Right renal pelvis (tissue), 4 donors: ENCODE measurements at places on chromosomes 3 and 15.

DNA sequence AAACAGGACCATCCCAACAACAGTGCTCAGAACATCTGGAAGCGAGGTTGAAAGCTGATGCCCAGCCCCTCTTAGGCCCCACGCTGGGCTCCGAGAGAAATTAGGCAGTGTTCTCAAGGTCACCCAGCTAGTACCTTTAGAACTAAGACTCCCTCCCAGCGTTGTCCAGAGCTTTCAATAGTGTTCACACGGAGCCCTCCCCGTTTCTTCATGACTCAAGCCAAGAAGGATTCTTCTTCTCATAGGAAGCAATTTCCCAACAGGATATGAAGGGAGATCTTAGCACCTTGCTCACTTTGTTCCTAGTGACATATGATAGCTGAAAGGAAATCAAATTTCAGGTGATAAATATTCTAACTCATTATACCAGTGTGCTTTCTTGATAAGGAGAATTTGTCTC, 244.2 kb upstream of the ST8SIA2 start:
- no peak for DNase-seq

DNA sequence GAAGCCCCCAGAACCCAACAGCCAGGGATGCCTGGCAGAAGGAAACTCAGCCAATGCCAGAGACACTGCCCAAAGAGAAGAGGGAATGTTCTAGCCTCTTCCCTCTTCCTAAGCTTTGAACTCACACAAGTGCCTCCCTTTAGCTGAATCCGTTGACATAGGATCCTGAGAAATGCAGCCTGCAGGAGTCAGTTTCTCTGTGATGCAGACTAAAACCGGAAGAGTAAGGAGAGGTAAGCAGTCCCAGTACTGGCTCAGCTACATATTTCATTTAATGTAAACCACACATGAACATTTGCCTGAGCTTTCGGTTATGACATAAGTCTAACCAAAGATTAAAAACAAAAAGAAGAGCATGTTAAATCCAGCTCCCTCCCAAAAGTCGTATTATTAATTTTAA, 768.7 kb downstream of the TBL1XR1 start:
- DNase-seq, result no peak

GRCh38 chr3:178310949-178311348, 225.3 kb upstream of the KCNMB2 start:
- DNase-seq, result no peak

GRCh38 chr3:124684459-124684858, 45.8 kb upstream of the UMPS start:
- no peak for DNase-seq

- DNase-seq, result no peak
Measured at GRCh38 chr15:51312166-51313073, 26.0 kb downstream of the CYP19A1 start.

DNA sequence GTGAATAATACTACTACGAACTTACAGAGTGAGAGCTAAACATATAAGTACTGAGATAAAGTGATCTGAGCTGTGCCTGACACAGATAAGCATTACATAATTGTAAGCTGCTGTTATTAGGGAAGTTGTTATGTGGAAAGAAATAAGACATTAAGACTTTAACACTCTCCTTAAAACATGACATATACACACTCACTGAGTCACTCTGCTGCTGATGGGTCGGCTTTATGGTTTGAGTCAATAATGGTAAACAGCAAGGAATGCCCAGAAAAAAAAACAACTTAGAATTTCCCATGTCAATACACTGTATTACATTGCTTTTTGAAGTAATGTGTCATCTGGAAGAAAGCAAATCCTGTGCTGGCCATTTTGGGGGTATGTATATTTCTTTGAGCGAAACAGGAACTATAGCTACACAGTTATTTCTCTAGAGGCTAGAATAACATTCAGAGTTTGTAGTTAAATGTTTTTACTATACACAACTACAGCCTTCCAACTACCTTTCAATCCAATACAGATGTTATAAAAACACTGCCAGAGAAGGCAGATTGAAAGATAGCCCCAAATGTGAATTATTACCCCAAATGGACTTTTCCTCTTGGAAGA, 22.8 kb upstream of the SPRED1 start:
- DNase-seq, result no peak

DNA sequence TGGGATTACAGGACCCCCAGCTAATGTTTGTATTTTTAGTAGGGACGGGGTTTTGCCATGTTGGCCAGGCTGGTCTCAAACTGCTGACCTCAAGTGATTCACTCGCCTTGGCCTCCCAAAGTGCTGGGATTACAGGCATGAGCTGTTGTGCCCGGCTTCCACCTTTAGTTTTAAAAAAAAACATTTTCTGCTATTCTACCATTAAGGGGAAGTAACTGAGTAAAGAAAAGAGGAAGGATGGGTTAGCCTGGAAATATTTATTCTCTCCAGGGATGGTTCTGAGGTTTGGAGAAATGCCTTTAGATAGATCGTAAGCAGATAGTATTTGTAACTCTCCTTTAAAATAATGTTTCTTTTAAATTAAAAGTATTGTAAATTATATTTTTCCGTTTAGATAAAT, 3.1 kb downstream of the AP4E1 start:
- no peak for DNase-seq

GRCh38 chr3:22399566-22399965, 648.6 kb upstream of the ZNF385D start:
- no peak for DNase-seq

DNA sequence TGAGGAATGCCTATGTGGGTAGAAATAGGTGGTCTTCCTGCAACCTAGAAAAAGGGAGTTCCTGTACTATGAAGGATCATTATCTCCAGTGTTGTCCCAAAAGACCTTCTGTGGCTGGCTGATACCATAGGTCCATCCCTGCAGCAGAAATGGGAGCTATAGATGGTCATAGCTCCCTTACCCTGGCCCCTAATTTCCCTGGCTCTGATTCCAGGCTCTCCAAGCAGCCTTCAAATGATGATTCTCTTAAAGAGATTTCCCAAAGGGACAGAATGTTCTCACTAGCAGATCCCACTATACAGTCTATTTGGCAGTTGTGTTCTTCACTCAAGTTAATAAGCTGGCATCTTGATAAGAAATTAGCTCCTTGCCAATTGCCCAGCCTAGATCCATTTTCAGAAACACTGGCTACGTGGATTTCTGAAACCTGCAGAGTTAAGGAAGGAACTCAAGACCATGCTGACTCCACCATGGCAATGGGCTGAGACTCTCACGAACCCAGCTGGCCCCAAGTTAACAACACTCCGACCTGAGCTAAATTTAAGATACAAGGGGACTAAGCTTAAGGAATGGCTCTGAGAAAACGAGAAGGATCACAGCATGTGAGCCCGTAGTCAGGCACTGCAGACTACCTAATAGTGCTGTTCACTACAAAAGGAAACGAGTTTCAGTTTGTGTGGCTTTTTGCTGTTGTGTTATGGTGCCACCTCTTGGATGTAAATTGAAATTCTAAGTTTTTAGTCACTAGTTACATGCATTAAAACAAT, 11.4 kb downstream of the C15orf40 start:
- DNase-seq, result no peak

GRCh38 chr3:139434764-139435307, 41.5 kb downstream of the RBP2 start:
- no peak for DNase-seq
